ENCODE measurements at places on chromosomes 16 and 17. TPM values are rescaled to one million over a fixed set of nuclear protein-coding genes. Genes with fewer than 3 reads are reported as not detected.

FBXW10 gene
- total RNA-seq = not detected

CDH5 gene
- total RNA-seq = 1.2 TPM

EEF2KMT gene
- total RNA-seq = 9.4 TPM

CBFA2T3 gene
- 0.86 TPM for total RNA-seq

PRSS27 gene
- 0.29 TPM for total RNA-seq

ABCC11 gene
- not detected for total RNA-seq

TBC1D26 gene
- total RNA-seq = not detected

C16orf89 gene
- total RNA-seq = not detected

GRIN2A gene
- total RNA-seq = not detected

LRRC37A2 gene
- total RNA-seq = 2.0 TPM

IRF8 gene
- total RNA-seq = 0.17 TPM

TPSG1 gene
- not detected for total RNA-seq

SBK1 gene
- total RNA-seq = 4.8 TPM

All from epithelial cell of proximal tubule (primary cell).